ENCODE measurements at places on chromosomes 3 and 15.
A peak's percentile ranks its signal among the peaks of the same experiment; 100 is the strongest.

GRCh38 chr3:155488671-155489070 lies 195.2 kb upstream of the STRIT1 start:
- DNase-seq = no peak

- DNase-seq = no peak
These were observed 152.3 kb downstream of the LRRN1 start for GRCh38 chr3:3951501-3951900.

GRCh38 chr15:65101411-65101890 lies 13.5 kb downstream of the UBAP1L start:
- DNase-seq = no peak

DNA sequence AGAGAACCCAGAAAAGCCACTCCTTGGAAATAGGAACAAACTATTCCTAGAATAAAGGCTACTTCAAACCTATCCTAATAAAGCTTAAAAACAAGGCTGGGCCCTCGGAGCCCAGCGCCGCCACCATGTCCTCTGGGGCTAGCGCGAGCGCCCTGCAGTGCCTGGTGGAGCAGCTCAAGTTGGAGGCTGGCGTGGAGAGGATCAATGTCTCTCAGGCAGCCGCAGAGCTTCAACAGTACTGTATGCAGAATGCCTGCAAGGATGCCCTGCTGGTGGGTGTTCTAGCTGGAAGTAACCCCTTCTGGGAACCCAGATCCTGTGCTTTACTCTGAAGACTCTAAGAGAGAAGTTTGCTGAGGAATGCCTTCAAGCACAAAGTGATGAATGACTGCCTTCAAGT lies 63.2 kb downstream of the ADAM10 start:
- no peak for DNase-seq

DNA sequence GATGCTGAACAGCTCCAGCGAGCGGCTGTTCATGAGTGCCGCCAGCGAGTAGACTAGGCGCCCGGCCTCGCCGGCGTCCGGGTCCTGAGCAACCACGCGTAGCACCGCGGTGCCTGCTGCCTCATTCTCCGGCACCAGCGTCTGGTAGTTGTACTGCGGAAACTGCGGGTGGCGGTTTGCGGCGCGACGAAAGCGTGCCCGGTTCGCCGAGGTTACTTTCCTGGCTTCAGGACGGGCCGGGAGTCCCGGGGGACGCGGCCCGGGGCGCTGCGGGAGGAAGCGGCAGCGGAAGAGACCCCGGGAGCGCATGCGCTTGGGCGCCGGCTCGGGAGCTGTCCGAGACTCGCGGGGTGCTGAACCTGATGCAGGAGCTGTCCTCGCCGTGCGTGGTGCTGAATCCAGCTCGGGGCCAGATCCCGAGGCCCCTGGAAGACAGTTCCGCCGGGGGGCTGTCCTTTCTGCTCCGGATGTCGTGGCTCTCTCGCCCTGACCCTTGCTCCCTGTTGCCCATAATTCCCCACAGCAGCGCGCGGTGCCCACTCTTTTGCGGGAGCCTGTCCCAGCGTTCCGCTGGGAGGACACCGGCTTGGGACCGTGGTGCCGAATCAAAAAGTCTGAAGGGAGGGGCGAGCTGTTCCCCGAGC lies 1.1 kb downstream of the CELSR3 start:
- DNase-seq = no peak

GRCh38 chr3:161224786-161225185 lies 3.7 kb downstream of the NMD3 start:
- no peak for DNase-seq

DNA sequence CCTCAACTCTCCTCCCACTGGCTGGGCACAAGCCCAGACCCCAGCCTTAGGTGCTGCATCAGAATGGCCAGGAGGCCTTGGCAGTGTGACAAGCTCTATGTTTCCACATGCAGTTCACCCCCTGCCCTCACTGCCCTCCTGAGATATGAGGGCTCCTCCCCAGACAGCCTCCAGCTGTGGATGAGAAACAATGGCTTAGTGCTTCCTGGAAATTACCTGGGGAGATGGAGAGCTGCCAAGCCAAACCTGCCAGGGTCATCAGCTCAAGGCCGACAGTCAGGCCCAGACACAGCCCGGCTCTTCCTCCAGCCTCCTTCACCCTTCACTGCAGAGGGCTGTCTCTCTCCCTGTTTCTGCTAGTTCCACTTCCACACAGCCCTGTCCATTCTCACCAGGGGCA lies 76.3 kb downstream of the MYLK start:
- no peak for DNase-seq

GRCh38 chr3:124263168-124263567 lies 271.2 kb upstream of the ROPN1 start:
- DNase-seq = no peak

GRCh38 chr3:171781711-171782127 lies 28.6 kb downstream of the PLD1 start:
- DNase-seq = no peak

DNA sequence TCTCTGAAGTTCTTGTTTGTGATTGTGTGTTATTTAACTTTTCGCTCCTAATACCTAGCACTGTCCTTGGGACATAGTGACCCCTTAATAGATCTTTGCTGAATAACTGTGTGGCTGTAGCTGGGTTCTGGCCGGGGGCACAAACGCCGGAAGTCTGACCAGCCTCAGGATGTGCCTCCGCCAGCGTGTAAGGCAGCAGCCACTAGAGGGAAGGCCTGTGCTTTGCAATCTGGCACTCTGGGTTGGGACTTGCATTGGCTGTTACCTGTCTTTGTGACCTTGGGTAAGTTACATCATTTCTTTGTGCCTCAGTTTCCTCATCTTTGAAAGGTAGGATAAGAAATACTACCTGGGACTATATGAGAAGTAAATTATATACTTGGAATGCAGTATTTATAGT lies 158.7 kb downstream of the GHSR start:
- DNase-seq = no peak

GRCh38 chr3:32184187-32184730 lies 54.2 kb upstream of the CMTM8 start:
- DNase-seq = no peak

DNA sequence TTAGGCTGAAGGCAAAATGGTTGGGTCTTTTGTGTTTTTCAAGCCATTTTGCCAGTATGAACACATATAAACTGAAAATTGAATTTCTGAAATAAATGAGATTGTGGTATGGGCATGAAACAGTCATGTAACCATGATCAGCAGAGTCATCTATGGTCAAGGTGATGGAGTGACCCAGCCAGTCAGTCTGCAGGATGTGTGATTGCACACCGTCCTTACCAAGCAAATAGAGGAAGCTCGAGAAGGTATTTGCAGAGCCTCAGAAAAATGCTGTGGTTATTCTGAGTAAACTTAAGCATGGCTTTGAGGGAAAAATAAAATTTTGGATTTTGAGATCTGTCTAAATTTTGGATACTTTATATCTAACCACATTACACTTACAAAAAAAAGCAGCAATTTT lies 95.9 kb upstream of the RNF7 start:
- DNase-seq = no peak

- peak; percentile 67 for DNase-seq
These were observed 49.5 kb downstream of the ABTB1 start for GRCh38 chr3:127722091-127722784.

DNA sequence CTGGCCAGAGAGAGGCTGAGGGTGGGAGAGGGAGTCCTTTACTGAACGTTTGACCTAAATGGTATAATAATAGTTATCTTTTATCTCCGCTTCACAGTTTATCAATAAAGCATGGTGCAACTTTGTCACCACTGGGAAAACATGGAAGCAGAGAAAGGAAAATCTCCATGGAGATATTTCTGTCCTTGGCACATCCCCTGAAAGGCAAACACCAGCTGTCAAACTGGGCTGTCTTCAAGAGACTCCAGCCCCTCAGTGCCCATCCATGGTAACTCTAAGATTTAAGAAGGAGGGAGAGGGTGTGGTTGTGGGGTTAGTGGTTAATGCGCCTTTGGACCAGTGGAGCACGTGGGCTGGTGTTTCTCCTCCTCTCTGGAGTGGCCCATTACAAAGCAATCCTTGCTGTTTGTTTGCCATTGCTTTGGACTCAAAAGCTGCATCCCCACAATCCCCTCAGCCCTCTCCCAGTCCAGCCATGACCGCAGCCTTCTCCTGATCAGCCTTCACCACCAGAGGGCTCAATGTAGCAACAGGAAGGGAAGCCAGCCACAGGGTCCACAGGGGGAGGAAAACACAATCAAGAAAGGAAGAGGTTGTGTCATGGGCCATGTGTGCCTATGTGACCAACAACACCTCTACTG lies 38.2 kb upstream of the FAM174B start:
- DNase-seq = peak; percentile 24

GRCh38 chr15:78842519-78842918 lies 30.2 kb upstream of the MORF4L1 start:
- DNase-seq = no peak

GRCh38 chr3:62500556-62501288 lies 127.4 kb upstream of the FEZF2 start:
- no peak for DNase-seq

GRCh38 chr3:143601723-143602484 lies 246.4 kb downstream of the SLC9A9 start:
- DNase-seq = no peak

GRCh38 chr15:46576646-46577395 lies 942.0 kb downstream of the SQOR start:
- no peak for DNase-seq

DNA sequence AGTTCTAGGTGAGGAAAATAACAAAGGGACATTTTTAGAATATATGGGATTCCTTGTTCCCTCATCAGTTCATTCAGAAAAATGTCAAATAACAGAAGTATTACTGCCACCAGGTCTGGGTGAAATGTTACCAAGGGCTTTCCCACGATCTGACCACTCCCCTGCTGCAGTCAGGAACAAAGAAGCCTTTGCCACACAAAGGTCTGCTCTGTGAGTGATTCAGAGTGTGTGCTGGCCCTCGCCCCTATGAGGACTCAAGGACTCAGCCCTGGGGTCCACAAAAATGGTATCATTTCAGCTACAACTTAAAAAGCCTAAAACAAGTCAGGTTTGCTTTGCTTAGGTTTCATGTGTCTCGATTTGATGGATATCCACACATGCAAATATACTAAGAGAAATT lies 5.0 kb downstream of the MKRN3 start:
- no peak for DNase-seq

DNA sequence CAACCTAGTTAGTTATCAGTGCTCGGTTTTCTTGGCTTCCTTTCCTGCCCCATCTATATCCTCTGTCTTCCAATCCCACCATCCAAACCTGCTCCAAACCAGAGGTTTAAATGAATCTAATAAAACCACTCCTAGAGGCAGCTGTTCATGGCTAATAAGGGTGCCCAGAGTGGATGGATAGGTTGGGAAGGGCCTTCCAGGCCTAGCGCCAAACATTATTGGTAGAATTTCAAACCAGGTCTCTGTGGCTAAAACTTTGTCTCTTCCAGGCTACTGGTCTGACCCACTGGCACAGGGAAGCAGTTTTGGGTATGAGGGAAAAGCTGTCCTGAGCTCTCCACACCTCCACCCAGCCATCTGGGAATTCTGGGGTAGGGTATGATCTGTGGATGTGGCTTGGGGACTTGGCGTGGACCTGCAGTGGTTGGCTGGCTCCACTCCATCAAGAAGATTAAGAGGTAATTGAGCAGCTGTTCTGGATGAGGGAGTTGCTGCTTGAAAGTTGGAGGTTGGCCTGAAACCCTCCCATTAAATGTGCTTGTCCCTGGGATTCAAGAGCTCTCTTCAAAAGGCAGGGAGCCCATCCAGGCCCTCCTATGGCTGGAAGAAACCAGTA lies 29.3 kb upstream of the INSYN1 start:
- peak; percentile 86 for DNase-seq

GRCh38 chr3:139689708-139690228 lies 12.0 kb upstream of the NMNAT3 start:
- no peak for DNase-seq

DNA sequence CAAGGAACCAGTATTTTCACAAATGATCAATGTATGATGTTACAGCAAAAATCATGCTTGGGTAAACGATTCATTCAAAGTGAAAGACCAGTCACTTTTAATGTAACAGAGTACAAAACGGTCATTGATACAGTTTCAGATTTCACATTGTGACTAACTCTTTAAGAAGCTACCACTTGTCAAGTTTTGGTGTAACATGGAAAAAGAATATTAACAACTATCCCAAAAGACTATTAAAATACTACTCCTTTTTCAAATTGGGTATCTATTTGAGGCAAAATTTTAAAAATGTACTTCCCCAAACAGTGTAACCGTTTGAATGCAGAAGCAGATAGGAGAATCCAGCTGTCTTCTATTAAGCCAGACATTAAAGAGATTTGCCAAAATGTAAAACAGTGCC lies 31.7 kb downstream of the AKAP13 start:
- DNase-seq = no peak

GRCh38 chr15:25931851-25932250 lies 68.7 kb upstream of the ATP10A start:
- no peak for DNase-seq

DNA sequence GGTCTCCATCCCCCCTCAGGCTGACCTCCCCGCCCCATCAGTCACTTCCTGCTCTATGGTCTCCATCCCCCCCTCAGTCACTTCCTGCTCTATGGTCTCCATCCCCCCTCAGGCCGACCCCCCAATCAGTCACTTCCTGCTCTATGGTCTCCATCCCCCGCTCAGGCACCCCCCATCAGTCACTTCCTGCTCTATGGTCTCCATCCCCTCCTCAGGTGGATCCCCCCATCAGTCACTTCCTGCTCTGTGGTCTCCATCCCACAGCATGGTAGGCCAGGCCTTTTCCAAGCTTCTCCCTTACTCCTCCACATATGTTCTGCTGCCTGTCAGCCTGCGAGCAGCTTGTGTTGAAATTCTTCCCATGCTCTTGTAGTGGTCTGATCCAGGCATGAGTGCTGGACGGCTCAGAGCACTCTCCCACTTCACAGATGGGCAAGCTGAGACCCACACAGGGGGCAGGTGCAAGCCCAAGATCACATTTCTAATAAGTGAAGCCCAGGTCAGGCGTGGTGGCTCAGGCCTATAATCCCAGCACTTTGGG lies 36.8 kb downstream of the BDH1 start:
- no peak for DNase-seq

DNA sequence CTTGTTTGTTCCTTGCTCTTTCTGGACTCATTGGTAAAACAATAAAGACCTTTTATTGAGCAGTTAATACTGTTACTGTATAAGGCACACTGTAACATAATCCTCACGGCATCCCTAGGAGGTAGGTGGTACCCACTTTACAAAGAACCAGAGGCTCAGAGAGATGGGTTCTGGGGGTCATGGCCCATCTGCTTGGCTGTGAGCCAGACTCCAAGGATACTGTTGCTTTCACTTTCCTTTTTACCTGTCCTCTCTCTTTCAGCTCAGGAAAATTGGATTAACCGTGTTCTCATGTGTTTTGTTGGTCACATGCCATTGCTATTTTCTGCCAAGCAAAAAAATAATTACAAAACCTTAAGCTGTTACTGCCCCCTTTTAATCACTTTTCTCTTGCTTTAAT lies 34.8 kb upstream of the FILIP1L start:
- DNase-seq = no peak

DNA sequence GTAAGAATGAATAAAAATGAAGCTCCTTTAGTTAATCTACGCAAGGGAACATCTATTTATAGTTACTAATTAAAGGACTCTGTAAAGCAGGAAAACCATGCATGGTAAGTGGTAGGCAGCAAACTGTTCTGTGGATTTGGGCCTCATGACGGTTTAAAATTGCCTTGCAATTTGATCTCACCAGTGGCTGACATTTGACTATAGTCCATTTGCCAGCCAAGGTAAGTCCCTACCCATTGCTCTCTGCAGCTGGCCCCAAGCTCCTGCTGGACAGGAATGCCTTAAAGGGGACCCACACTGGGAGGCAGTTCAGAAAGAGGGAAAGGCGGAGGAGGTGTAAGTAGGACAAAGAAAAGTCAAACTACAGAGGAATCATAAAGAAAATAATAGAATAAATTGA lies 203.3 kb downstream of the PLCL2 start:
- no peak for DNase-seq

All from NCI-H446 treated with DMSO at 0.1 percent for 48 hours (cell line).